ENCODE measurements at places on chromosomes 5 and 9. TPM values are rescaled to one million over a fixed set of nuclear protein-coding genes. Genes with fewer than 3 reads are reported as not detected.

The INSL4 gene
- polyA plus RNA-seq = not detected

The IFNA21 gene
- not detected for polyA plus RNA-seq

The TEX48 gene
- polyA plus RNA-seq = not detected

The CENPK gene
- polyA plus RNA-seq = 17.5 TPM

The TUSC1 gene
- 24.8 TPM for polyA plus RNA-seq

The ATP6V1G1 gene
- polyA plus RNA-seq = 164 TPM

The EGFL7 gene
- polyA plus RNA-seq = 57.3 TPM

The PDLIM4 gene
- polyA plus RNA-seq = 40.9 TPM

The SLC46A2 gene
- 0.14 TPM for polyA plus RNA-seq

The MOB3B gene
- polyA plus RNA-seq = 20.2 TPM

The SNCB gene
- 267 TPM for polyA plus RNA-seq

The FAXDC2 gene
- polyA plus RNA-seq = 19.3 TPM

The CA9 gene
- polyA plus RNA-seq = 0.96 TPM

The OLFML2A gene
- polyA plus RNA-seq = 5.3 TPM

The PTTG1 gene
- polyA plus RNA-seq = 40.2 TPM

The RETREG1 gene
- polyA plus RNA-seq = 42.0 TPM

The OMD gene
- 21.7 TPM for polyA plus RNA-seq

The C9orf153 gene
- 0.30 TPM for polyA plus RNA-seq

The SLC44A1 gene
- polyA plus RNA-seq = 129 TPM

The CIZ1 gene
- polyA plus RNA-seq = 157 TPM

The LECT2 gene
- 1.7 TPM for polyA plus RNA-seq

The MPDZ gene
- polyA plus RNA-seq = 60.1 TPM

The DMRTA1 gene
- polyA plus RNA-seq = 0.32 TPM

The IL13 gene
- 0.18 TPM for polyA plus RNA-seq

The COQ4 gene
- 94.9 TPM for polyA plus RNA-seq

The COX7C gene
- 1,033 TPM for polyA plus RNA-seq

The NEUROG1 gene
- polyA plus RNA-seq = not detected

The CD180 gene
- 1.2 TPM for polyA plus RNA-seq

The PRRX2 gene
- 0.52 TPM for polyA plus RNA-seq

The CORO2A gene
- polyA plus RNA-seq = 5.3 TPM

The HMHB1 gene
- polyA plus RNA-seq = not detected

The C5orf63 gene
- polyA plus RNA-seq = 9.2 TPM

The FOXD4 gene
- polyA plus RNA-seq = 1.4 TPM

The EGFLAM gene
- polyA plus RNA-seq = 13.1 TPM

The SPARC gene
- polyA plus RNA-seq = 2,283 TPM

The WWC1 gene
- polyA plus RNA-seq = 38.7 TPM

The MARCOL gene
- 0.14 TPM for polyA plus RNA-seq

The NR4A3 gene
- polyA plus RNA-seq = 7.8 TPM

The DMRT3 gene
- 1.0 TPM for polyA plus RNA-seq

The SPATA31E1 gene
- not detected for polyA plus RNA-seq

The PBX3 gene
- polyA plus RNA-seq = 104 TPM

The AK8 gene
- 3.5 TPM for polyA plus RNA-seq

The PHF24 gene
- polyA plus RNA-seq = 48.6 TPM

The IRX2 gene
- 23.2 TPM for polyA plus RNA-seq

Data from spinal cord (tissue), 10 donors.